ENCODE measurements at places on chromosomes 1 and 21.

DNA sequence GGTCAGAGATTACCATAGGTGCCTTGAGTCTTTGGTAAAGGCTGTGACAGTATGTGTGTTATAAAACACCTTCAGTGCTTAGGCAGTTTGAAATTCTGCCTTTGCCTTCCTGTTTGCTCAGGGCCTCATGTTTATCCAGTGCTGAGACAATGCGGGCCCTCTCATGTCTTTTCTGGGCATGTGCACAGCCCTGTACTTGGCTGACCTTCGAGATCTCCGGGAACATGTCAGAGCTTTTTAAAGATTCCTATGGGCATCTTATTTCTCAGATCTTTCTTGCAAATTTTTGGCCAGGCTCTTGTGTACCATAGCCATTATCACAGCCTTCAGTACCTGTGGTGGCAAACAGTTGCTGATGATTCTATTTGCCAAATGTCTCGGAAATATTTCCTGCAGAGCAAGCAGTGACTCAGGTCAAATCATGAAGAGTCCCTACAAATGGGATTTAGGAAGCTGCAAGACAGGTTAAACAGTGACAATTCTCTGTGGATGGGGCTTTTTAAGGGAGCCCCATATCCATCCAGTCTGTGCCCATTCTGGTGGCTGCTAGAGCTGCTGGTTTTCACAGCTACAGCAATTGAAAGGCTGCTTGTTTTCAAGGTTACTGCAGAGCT, 42.1 kb downstream of the HOOK1 start:
- DNase-seq, result no peak

DNA sequence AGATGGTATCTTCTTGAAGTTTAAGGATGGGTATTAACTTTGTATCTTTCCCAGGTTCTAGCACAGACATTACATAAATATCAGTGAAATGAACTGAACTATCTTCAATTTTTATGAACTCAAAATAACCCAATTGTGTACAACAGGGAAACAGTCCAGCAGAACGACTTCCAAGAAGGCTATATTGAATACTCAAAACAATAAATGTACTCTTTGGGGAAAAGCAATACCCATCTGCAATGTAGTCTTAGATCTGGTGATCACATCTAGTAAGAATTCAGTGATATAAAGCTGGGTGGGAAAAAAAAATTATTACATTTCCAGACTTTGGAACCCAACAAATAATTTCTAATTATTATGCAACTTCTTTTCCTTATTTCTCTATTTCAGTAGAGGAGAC, 33.1 kb upstream of the GORAB start:
- no peak for DNase-seq

- no peak for DNase-seq
Observed at GRCh38 chr21:41653243-41653953, 113.5 kb downstream of the RIPK4 start.

DNA sequence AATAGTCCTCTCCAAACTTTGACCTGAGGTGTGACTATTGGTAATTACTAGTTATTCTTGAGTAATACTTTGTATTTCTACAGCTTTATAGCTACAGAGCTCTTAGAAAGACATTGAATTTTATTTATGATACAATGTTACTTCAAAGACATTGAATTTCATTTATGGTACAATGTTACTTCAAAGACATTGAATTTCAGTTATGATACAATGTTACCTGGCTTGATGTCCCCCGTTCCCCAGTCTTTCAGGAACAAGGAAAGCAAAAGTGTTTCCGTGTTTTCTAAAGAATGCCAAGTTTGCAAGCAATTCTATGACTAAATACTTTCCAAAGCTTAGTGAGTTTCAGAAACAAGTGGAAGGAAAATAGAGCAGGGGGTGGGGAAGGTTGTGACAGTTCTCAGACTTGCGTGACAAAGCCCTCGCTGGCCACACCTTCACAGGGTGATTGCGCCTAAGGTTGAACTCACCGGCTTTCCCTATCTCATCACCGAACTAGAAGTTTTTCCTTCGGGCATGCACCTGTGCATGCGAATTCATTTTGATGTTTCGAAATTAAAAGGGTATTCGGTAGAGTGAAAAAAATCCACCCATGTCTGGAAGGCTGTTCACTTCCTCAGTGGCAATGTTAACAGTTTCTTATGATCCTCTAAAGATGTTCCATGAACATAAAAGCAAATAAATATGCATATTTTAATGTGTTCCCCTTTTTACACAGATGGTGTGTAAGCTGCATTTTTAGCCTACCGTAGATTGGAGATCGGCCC, 909 bp upstream of the PAXBP1 start:
- no peak for DNase-seq

DNA sequence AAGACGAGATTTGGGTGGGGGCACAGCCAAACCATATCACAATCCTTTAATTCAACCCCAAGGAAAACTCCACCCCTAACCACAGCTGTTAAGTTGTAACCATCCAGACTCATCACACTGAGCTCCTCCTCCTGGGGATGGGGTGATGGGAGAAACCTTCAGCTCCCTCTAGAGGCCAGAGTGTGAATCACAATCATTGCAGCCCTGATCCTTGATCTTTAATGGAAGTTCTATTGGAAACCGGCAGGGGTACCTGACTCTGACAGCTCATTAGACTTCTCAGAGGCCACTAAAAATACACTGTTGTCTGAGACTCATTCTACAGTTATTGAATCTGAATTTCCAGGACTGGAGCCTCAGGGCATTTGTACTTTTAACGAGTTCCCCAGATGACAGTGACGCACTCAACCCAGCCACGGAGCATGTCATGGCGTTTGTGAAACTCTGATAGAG, 127.2 kb downstream of the IGSF21 start:
- no peak for DNase-seq

DNA sequence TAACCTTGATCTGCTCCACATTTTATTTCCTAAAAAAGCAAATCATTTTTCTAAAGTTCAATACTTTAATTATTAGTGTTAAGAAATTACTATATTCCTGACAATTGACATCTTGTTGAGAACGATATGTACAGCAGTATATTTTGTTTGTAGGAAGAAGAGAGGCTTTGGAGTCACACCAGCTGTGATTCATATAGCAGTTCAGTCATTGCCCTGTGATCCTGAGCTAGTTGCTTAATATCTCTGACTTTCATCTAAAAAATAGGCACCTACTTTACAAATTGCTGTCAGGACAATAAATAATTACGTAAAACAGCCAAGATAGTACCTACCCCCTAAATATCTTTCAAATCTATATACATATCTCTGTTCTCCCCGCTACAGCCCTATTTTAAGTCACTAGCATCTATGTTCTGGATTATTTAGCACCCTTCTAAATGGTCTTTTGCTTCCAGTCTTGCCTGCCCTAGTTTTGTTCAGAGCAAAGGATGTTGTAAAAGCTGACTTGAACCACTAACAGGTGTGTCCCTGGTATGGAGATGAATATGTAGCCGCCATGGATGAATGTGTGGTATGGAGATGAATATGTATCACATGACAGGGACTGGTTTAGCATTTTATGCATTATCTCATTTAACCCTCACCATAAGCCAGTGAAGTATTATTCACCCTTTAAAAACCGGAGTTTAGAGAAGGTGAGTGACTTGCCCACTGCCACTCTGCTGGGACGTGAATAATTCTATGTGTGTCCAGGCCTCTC, 42.2 kb downstream of the RNF220 start:
- DNase-seq, result no peak

DNA sequence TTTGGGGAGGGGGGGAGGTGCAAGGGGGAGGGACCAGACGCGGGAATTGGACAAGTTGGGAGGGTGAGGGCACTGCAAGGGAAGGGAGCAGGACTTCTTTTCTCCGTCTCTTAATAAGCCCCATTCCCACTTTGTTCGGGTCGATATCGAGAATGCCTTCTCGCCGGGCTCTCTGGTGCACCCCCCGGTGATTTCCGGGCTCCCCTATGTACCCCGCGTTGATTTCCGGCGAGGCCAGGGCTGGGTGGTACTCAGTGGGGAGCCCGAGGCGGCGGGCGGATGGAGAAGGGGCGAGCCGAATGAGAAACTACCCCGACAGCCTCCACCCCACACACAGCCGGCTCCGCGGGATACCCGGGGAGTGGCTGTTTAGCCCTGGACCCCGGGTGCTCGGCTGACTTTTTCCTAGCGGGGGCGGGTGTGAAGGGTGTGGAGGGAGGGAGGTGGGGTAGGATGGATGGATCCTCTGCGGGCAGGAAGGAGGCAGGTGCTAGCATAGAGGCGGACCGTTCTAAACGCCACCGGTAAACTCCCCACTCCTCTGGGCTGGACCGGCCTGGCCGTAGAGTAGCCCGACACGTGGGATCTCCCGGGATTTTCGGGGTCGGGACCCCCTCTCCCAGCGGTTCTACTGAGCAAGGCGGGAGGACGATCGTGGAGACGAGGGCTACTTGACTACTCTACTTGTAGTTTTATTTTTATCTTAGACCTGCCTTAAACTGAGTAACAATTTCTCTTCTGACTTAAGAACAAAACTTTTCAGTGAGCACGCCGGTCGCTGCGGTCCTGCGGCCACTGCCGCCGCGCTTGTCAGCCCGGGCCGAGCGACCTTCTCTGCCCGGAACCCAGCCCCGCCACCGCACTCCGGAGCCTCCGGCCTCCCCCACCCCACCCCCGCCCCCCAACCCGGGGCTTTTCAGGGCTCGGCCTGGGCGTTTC, 1.0 kb downstream of the RNF220 start:
- no peak for DNase-seq

- no peak for DNase-seq
Observed at GRCh38 chr21:39107739-39108138, 75.5 kb downstream of the PSMG1 start.

- DNase-seq, result no peak
Observed at GRCh38 chr1:25569597-25570396, 26.4 kb downstream of the LDLRAP1 start.

GRCh38 chr1:113129529-113130185, 56.7 kb downstream of the LRIG2 start:
- no peak for DNase-seq

All from AG04449 (cell line).